Posterior vena cava (tissue), 2 donors: ENCODE measurements at places on chromosomes 6 and 20. TPM values are rescaled to one million over a fixed set of nuclear protein-coding genes. Genes with fewer than 3 reads are reported as not detected.

- DNase-seq: no peak
These were observed 143.3 kb downstream of the MYO6 start for GRCh38 chr6:75892384-75892783.

DNA sequence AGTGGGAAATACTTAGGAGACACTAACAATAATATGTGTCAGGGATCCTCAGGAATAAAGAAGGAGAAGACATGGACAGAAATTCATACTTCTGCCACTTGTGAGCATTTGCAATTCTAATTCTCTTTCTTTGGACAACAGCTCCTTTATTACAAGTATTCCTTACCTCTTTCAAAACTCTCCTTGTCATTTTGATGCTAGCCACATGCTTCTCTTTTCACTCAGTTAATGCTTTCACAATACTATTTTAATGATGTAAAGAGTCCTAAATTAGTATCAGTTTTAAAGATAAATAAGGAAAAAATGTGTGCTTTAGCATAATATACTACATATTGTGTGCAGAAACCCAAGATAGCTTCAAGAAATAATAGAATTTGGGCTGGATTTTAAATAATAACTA is 62.5 kb downstream of the AHI1 start:
- no peak for DNase-seq

DNA sequence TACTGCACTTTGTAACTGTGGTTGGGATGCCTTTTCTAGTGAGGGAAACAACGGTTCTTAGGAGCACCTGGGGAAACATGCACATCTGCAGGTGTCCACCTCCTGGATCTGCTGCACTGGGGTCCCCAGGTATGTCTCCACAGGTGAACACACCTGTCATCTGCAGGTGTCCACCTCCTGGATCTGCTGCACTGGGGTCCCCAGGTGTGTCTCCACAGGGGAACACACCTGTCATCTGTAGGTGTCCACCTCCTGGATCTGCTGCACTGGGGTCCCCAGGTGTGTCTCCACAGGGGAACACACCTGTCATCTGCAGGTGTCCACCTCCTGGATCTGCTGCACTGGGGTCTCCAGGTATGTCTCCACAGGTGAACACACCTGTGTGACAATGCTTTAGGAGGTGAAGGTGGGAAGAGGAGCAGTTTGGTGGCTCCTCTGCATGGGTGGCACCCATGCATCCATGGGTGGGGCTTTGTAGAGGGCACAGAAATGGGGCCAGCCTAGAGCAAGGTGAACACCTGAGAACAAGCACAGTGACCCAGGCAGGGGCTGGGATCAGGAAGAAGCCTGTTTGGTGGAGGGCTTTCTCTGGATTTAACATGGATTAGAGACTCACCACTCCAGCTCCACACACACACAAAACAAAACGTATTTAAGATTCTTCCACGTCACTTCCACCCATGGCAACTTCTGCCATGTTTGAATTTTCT is 206.0 kb upstream of the CDH4 start:
- no peak for DNase-seq

DNA sequence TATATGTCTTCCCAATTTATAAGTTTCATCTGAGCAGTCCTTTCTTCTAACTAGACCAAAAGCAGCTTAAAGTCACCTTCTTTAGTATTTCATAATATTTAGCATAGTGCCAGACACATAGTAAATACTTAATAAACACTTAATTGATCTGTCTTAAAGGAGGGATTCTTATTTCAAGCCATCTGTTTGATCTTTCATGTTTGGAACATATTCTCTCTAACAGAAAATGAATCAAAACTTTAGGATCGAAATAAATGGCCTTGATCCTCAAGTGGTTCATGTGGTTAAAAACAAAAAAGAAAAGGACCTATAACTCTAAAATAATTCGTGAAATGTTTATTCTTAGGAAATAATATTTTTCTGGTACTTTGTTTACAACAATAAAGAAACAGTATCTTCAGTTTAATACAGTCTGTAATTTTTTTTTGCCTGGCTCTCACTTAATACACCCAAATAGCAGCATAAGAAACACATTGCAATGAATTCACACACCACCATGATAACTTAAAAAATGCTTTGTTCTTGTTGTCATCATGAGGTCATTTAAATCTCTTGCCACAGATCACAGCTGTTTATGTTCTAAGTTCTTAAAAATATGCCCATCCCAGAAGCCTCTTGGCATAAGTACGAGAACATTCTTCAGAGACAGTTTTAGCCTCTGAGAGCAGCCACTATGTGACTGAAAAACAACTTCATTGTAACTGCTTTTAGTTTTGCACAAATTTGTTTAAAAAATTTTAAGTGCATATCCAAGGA is 48.1 kb downstream of the ESF1 start:
- no peak for DNase-seq

GRCh38 chr20:64064145-64064698 is 1.2 kb downstream of the TCEA2 start:
- DNase-seq: no peak

- no peak for DNase-seq
These were observed 26.7 kb downstream of the GPX6 start for GRCh38 chr6:28488916-28489365.

GRCh38 chr6:166691199-166691598 is 64.1 kb upstream of the RPS6KA2 start:
- no peak for DNase-seq

GRCh38 chr6:101980924-101981323 is 587.4 kb downstream of the GRIK2 start:
- no peak for DNase-seq

DNA sequence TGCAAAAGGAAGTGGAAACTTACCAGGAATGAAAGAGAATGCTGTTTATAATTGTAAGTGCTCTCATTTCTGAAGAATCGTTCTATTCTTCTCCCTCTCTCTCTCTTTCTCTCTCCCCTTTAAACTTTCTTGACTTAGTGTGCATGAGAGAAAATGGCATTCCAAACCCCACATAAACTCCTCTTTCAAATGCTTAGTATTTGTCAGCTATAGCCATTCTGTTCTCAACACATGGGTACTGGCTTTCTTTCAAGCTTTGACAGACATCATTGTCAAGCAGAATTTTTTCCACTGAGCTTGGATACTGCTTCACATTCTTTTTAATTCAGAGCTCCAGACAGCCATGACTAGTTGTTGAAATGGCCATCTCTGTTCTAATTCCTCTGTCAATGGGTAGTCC is 51.1 kb upstream of the PREP start:
- no peak for DNase-seq

GRCh38 chr20:32454164-32455145 is 96.3 kb downstream of the ASXL1 start:
- DNase-seq: peak; percentile 75

- peak; percentile 83 for DNase-seq
These were observed at the start of gene OXT for GRCh38 chr20:3071610-3072529. Gene OXT (plus strand): TSS chr20:3071620. CDS start chr20:3071656, 36 bp downstream.

GRCh38 chr6:146985111-146985510 is 219.1 kb upstream of the STXBP5 start:
- DNase-seq: no peak

DNA sequence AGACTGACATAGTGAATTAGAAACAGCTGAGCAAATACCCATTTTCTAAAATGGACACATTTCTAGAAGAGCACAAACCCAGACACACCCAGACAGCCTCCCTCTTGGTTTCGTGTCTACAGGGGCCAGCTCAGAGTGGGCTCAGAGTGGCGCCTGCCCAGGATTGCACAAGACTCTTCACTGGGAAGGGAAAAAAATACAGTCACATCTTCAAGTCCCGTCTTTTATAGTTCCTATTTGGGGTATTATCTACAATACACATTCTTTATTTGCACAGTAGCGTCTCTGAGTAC is 246.1 kb upstream of the AFDN start:
- no peak for DNase-seq

GRCh38 chr20:62675156-62675876 is 33.0 kb downstream of the SLCO4A1 start:
- no peak for DNase-seq

DNA sequence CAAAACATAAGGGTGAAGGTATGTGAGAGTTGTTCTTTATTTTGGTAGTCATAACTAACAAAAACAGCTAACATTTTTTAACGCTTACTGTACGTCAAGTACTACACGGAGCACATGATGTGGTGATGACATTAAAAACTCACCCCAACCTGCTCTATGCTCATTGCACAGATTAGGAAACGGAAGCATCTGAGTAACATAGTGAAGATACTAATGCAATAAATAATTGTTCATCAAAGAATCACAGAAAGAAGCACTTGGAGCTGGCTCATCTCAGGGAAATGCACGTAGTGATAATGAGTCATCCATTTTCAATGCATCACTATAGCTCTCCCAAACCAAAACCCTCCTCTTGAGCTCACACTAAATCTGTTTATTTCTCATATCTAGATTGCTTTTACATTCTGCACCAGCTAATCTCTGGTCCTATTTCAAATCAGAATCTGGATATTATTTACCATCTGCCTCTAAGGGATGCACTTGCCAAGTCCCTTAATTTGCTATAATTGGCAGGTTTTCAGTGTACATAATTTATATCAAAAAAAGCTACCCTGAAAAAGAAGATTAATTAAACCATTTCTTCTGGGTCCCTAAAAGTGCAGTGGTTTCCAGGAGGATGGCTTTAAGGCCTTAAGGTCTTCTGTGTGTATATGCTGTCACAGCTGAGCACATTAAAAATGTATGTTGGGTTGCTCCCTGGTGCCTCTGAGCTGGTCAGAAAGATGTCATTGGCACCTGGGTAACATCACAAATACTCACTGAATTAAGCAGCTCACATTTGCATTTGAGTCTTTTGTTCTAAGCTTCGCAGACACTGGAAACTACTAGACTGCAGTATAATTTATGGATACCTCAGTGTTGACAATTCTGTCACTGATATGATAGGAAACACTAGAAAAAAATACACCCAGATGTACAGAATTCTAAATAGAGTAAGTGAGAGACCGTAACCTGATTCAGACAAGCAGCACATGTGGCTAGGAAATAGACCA is 677.4 kb upstream of the CITED2 start:
- DNase-seq: no peak

- no peak for DNase-seq
These were observed 8.2 kb upstream of the BPIFB4 start for GRCh38 chr20:33071198-33071597.

DNA sequence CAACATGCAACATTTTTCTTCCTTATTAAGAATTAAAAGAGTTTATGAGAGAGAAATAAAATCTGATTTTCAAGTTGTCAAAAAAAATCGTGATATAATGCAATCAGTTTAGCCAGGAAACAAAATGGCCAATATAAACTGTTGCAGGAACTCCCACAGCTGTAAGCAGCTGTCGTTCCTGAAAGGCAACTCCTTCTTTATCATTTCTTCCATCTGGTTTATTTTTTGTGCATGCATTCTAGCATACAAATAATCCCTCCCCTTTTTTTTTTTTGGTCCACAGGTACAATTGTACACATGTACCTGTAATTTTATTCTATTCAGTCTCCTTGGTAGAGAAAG is 19.7 kb downstream of the TRAF3IP2 start:
- no peak for DNase-seq

- DNase-seq: no peak
These were observed 110.6 kb downstream of the CDKAL1 start for GRCh38 chr6:20644667-20645370.

DNA sequence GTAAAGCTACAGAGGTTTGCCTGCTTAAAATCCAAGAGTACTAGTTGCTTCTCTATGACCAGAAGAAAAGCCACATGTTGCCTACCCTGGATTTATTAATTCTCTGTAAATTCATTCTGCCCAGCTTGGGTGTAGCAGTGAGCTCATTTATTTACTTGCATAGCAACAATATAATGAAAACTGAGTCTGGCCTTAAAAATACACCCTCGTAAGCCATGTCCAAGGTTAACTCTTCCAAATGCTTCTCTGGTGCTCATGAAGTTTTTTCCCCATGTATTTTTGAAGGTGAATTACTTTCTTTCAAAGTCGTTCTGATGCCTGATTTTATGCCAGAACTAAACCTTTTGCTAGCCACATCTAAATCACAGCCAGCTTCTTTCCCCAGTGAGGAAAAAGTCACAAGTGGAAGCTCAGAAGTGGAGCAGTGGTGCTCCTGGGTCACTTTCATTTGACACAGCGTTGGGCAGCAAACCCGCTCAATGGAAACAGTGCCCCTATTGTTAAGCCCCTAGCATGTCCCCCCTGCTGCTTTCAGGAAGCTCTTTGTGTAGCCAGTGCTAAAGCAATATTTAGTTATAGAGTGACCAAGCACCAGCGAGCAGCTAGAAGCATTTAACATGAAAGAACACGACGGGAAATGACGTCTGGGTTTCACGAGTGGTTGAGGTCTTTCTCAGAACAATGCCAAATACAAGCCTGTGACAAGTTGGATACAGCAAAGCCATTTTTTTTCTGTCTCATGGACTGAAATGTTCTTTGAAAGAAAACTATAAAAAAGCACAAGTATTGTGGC is 29.8 kb downstream of the NEDD9 start:
- DNase-seq: no peak

DNA sequence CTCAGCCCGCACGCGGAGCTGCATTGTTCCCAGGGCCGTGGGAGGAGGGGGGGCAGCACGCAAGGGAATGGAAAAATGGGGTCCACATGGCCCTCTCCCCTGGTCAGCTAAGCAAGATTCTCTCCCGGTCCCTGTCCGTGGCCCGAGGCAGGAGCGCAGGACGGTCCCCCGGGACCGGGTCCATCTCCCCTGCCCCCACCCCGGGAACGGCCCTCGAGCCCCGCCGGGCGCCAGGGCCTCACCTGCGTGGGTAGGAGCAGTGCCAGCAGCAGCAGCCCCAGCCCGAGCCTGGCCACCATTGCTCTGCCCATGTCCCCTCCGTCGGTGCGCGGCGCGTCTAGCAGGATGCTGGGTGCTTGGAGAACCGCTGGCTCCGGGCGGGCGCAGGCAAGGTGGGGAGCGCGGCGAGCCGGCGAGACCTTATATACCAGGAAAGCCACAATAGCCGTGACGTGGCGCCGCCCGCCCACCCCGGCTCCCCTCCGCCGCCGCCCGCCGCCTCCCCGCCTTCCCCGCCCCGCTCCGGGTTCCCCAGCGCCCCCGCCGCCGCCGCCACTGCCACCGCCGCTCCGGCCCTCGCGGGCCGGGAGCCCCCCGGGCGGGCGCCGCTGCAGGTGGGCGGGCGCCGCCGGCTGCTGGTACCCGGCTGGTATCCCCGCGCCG is at the start of gene CD24:
Gene CD24, minus strand, starts transcription at position 394 of the 663 bp plus-strand sequence. Its CDS starts 83 bp downstream, at position 311.
- peak; percentile 77 for DNase-seq

- DNase-seq: no peak
These were observed 820.1 kb downstream of the TENT5A start for GRCh38 chr6:80932359-80932758.

GRCh38 chr6:167683028-167683862 is 143.5 kb upstream of the AFDN start:
- DNase-seq: no peak

GRCh38 chr6:52577022-52577777 is at the start of gene TRAM2:
Gene TRAM2 (minus strand): TSS chr6:52577060. CDS start chr6:52576915, 145 bp downstream.
- peak; percentile 92 for DNase-seq

DEFB132 gene
- total RNA-seq: not detected

GPLD1 gene
- 2.5 TPM for total RNA-seq

MAPK13 gene
- total RNA-seq: 10.1 TPM

FIG4 gene
- 20.9 TPM for total RNA-seq

SMIM26 gene
- total RNA-seq: 52.9 TPM

BPIFB2 gene
- not detected for total RNA-seq
